GDM1 (cell line): ENCODE measurements at places on chromosomes 3 and 15.

DNA sequence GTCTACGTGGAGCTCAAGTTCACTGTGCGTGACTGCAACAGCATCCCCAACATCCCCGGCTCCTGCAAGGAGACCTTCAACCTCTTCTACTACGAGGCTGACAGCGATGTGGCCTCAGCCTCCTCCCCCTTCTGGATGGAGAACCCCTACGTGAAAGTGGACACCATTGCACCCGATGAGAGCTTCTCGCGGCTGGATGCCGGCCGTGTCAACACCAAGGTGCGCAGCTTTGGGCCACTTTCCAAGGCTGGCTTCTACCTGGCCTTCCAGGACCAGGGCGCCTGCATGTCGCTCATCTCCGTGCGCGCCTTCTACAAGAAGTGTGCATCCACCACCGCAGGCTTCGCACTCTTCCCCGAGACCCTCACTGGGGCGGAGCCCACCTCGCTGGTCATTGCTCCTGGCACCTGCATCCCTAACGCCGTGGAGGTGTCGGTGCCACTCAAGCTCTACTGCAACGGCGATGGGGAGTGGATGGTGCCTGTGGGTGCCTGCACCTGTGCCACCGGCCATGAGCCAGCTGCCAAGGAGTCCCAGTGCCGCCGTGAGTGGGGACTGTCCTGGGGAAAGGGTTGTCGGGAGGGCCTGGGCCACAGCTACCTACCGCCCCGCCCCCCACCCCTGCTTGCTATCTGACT is 11.2 kb downstream of the EPHB3 start:
- no peak for DNase-seq

DNA sequence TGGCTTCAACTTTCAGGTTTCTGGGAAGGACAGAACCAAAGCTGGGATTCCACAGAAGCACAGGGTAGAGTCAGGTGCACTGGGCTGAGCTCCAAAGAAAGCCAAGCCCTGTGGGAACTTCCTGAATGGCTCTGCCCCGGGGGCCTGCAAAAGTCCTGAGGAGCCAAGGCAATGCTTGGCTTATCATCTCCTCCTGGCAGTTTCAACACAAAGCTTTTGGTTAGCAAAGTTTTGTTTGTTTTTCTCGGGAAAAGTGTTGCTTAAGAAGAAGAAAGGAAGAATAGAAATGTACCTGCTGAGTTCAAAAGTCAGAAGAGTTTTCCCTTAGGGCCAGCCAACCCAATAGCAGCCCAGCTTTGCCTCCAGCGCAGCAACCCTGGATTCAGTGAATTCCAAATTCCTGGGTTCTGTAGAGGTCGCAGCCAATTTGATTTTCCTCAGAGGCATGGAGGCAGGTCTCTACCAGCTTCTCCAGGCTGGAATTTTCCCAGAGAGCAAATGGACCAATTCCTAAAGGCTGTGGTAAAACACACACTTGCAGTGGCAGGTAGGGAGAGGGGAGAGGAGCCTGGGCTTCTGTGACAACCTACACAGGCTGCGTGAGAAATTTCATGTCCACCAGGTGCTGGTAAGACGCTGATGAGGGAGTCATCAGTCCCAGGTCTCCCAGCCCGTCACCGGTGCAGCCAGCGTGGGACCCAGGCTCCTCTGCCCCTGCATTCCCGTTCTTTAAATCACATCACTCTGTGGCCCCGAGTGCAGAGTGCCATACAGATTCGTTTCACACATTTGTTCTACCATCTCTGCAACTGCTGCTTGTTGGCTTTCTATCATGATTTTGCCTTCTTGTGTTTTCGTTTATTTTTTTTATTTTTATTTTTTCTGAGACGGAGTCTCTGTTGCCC is 54.3 kb upstream of the SNRPA1 start:
- DNase-seq: no peak

GRCh38 chr15:32669896-32670611 is 28.5 kb downstream of the SCG5 start:
- DNase-seq: no peak

DNA sequence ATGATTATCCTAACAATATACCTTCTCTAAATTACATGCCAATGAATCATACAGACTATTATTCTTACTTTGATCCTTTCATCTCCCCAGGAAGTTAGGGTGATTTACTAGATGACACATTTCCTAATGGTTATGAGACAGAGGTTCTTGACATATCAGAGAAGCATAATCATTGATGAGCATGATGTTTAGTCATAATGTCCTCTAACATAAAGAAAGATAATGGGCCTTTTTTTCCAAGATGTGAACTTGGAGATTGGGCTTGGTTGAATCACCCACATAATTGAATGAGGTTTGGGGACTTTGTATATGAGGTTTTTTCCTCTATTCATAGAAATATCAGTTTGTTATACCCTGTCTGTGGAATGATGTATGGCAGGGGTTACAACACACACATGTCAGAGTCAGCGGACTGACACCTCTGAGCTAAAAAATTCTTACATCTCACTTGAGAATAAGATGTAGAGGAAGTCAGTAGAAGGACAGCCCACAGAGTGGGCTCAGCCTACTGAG is 69.7 kb upstream of the DCBLD2 start:
- no peak for DNase-seq

DNA sequence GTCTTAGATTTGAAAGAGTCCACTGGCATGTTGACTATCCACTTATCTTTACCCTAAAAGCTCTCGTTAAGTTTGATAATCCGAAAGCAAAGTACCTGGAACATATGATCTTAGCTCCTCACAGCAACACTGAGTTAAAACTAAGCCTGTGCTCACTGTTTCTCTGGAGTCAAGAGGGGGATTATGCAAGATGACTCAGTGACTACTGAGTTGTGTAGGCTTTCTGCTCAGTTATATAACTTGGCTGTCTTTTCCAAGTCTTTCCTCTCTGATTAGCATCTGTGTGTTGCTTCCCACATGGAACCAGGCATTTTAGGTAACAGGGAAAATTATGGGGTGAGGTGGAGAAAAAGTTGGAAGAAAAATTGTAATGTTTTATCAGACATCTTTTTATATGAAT is 31.2 kb upstream of the MYO5C start:
- no peak for DNase-seq

GRCh38 chr3:125110876-125111480 is 55.2 kb upstream of the HEG1 start:
- no peak for DNase-seq

DNA sequence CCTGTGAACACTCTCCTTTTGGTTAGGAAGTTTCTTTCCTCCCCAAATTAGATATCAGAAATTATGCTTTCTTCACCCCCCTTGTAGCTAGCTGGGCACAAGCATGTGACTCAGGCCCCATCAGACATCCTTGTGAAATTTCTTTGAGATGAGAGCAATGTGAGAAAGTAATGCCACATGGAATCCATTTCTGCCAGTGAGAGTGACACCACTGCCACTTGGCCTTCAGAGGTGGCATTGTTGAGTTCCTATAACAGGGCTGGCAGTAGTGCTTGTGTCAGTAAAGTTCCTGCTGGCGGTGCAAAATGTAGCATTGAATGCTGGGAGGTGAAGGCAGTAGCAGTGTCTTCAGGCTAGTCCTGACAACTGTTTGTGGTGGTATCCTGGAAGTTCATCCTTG is 80.7 kb upstream of the ZNF280D start:
- DNase-seq: no peak

GRCh38 chr3:4495294-4496086 is 2.3 kb downstream of the ITPR1 start:
- DNase-seq: peak; percentile 35

DNA sequence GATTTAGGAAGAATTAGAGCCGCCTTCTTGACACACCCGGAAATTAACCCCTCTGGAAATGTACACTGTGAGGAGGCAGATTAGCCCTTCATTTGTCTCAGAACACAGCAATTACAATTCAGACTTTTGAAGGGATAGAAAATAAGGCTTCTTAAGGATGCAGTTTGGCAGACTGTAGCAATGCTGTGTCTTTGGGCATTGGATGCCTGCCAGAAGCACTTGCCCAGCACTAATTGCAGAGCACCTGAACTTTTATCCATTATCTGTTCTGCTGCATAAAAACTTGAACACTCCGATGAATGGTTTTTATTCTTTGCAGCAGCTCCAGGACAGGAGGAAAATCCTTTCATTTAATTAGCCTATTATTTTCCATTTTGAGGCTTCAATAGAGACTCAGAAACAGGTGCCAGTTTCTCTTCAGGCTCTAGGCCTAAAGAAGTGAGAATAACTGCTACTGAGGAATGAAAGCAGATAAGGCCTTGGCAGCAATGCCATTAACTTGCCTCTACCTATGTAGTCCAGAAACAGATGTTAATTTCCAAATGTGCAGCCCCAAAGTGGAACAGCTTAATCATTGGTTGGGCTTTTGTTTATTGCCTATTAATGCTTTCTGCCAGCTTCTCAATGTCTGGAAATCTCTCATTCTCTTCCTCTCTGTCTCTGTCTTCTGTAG is 418.5 kb downstream of the NSUN3 start:
- no peak for DNase-seq

DNA sequence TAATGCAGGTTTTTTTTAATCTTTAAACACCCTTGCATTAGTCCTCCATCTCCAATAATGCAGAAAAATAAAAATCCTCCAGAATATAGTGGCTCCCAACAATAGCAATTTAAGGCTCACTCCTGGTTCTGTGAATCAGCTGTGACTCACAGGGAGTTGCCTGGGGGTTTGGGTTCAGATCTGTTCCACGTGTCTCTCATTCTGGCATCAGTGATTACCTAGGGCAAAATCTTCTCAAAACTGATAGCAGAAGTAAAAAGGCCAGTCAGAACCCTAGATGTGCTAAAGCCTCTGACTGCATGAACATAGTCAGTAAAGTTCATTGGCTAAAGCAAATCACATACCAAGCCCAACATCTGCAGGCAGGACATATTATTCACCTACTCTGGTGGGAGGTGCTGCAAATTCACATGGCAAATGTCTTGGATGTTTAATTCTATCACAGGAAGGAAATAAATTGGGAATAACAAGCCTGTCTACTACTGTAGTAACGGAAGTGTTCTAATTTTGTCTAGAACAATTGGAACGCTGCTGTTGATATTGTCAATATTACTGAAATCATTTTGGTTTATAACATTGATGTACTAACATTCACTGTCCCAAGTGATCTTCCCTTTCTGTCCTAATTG is 364.1 kb upstream of the CNTN4 start:
- no peak for DNase-seq

- no peak for DNase-seq
Observed at GRCh38 chr3:114447950-114448479, 154.2 kb downstream of the TIGIT start.

GRCh38 chr15:101390060-101390459 is 95.0 kb upstream of the SNRPA1 start:
- no peak for DNase-seq

DNA sequence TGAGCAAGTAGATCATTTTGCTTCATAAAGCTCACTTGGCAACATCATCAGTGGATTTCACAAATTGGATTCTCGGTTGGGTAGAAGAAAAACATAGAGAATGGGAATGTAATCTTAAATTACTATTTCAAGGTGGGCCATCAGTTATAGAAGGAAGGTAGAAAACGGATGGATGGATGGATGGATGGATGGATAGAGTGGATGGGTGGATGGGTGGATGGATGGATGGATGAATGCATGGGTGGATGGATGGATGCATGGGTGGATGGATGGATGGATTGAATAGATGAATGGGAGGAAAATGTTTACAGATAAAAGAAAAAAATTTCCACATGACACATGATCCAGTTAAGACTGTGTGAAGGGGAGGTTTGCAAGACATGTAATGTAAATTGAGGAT is 159.7 kb downstream of the MEX3B start:
- DNase-seq: no peak

- no peak for DNase-seq
Observed at GRCh38 chr3:169552533-169552932, 111.0 kb downstream of the MECOM start.

DNA sequence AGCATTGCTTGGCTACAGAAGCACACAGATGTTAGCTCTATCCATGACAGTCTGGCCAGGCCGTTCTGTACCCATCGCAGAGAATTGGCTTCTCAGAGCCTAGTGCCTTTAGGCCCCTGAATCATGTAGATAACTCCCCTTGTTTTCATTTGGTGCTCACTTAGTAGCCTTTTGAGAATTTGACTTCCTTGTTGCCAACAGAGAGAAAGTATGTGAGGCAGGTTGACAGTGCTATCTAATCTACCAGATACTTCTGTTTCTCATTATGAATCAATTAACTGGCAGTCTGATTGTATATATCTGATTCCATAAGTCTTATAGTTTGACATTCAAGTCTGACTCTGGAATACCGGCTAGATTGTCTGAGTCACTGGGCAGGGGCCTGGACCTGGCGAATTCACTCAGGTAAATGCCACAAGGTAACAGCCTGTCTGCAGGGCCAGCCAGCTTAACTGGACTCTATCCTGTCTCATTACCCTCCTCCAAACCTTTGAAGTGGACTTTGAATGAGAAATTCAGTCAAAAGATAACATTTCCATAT is 160.2 kb downstream of the GHSR start:
- DNase-seq: no peak

DNA sequence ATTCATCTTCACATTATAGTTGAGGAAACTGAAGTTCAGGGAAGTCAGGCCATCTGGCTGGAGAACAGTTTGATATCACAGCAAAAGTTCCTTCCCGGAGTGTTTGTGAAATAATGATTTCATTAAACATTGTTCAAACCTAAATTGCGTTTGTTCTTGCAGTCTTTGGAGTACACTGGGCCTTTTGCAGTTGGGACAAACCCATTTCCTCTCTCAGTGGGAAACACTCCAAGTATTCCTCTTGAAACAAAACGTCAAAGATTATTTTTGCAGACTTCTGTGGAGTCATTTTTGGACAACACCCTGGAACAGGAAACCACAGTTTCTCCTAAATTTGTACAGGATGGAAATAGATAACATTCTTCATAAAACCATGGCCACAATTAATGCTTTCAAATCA is 287.5 kb downstream of the PTPRG start:
- DNase-seq: no peak

DNA sequence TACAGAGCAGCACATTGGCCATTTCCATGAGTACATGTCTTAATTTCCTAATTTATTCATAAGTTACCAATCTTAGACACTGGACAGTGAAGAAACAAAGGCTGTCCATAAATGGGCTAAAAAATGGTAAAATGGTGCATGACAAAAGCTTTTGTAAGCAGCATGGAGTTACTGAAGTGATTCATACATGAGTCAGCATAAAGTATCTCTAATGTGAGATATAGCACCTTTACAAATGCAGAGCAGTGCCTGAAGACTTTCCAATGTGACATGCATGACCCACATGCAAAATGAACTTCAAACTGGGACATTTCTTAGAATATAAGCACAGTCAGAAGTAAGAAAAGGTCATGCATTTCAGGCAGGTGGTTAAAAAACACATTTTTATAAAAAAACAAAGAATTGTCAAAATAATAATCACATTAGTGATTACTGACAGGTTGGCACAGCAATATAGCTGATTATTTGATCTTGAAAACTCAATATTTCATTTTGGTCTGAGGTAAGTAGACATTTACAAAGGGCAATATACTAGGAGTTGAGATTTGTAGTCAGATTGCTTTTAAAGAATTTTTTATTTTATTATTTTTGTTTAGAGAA is 299.3 kb downstream of the PLCL2 start:
- DNase-seq: no peak

DNA sequence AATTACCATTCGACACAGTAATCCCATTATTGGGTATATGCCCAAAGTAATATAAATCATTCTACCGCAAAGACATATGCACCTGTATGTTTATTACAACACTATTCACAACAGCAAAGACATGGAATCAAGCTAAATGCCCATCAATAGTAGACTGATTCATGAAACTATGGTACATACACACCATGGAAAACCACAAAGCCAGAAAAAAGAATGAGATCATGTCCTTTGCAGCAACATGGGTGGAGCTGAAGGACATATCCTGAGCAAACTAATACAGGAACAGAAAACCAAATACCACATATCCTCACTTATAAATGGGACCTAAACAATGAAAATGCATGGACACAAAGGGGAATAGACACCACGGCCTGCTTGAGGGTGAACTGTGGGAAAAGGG is 11.1 kb upstream of the MCF2L2 start:
- no peak for DNase-seq
